ENCODE measurements at places on chromosomes 6 and 20.

DNA sequence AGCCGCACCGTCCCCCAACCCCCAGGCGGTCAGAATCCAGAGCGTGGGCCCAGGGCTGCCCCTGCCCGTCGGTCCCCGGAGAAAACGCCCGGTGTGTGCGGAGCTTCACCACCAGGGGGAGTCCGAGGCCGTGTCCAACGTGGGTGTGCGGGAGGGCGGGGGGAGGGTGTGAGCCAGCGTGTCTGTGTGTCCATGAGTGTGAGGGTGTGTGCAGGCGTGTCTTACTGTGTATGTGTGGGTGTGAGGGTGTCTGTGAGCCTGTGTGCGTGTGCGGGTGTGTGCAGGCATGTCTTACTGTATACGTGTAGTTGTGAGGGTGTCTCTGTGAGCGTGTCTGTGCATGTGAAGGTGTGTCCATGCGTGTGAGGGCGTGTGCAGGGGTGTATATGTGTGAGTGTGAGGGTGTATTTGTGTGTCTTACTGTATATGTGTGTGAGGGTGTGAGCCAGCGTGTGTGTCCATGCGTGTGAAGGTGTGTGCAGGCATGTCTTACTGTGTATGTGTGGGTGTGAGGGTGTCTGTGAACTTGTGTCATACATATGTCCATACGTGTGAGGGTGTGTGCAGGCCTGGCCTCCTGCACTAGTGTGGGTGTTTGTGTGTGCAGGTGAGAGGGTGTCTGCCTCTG is 24.6 kb upstream of the GATA5 start:
- DNase-seq, result peak; percentile 73

DNA sequence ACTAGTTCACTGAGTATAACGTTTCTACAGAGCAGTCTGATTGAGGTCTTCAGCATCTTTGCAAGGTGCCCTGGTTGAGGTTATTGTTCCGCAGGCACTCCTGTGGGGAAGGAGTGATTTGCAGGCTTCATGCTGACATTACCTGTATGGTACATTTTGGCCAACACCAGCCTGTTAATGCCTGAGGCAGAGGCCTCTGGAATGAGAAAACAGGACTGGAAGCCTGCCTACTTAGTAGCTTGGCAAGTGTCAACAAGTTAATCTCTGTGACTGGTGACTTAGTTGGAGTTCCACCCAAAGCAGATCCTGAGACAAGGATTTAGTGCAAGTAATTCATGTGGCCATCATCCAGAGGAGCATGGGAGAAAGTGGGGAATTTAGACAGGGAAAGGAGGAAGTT is 24.6 kb downstream of the MAS1 start:
- no peak for DNase-seq

DNA sequence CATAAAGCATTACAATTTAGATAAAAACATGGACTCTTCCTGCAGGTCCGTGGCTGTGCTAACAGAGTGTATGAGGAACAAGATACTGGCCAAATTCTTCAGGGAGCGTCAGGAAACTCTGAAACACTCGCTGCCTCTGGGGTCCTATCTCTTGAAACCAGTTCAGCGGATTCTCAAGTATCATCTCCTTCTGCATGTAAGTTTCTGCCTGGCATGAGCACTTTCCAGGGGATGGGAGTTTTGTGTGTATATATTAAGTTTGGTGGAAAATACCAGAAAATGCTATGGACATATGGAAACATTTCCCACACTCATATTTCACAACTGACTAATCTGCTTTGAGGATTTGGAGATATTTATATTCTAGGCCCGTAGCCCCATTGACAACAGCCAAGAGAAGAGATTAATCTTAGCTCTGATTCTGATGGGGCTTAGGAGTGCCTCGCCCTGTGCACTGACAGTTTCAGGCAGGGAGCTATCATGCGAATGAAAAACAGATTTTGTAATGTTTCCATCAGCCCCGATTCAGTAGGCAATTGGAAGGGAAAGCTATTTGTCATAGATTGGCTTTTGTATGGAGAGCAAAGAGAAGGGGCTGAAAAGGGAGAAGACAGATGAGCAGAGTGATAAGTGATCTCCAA is 64.7 kb upstream of the MTHFD1L start:
- DNase-seq, result no peak

DNA sequence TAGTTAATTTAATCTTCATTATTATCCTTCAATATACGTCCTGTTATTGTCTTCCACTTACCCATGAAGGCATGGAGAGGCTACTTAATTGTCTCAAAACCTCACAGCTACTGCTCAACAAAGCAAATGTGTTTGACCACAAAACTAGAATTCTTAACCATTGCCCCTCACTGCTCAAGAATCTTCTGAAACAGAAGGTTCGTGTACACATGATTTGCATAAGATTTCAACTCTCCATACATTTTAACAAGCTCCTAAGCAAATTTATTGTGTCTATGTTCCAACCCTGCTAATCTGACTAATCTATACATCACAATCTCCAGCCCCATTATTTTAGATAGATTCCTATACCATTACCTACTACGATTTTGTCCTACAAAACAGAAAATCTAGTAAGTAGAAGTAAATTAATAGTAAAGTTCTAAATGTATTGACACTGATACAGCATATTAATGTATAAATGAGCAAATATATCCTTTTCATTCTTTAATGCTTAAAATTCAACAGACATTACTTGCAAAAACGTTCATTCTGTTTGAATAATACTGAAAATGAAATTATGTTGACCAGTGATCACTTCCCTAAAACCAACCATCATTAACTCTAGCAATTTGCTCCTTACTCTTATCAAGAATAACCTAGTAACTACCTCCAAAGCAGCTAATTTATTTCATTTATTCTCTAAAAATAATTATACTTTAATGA is 89.7 kb upstream of the RNF217 start:
- no peak for DNase-seq

DNA sequence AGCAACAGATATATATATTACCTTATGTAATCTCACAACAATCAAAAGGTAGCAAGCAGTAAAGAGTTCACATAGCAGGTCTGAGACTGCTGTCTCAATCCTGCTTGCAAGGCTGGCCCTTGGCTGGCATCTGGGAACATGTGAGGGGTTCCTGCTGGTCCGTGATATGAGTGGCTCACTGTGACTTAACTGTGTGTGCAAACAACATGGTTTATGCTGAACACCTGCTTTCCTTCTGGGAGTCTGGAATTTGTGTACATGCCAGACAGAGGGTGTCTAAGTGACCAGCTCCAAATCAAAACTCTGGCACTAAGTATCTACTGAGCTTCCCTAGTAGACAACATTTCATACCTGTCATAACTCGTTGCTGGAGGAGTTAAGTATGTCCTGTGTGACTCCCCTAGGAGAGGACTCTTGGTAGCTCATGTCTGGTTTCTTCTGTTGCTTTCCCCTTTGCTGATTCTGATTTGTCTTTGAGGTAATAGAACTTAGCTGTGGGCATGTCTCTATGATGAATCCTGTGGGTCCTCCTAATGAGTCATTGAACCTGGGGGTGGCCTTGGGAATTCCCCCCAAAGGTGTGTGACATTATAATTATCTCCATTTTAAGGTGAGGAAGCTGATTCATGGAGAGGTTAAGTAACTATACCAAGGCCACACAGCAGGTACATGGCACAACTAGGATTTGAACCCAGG is 131.6 kb upstream of the NEDD9 start:
- peak; percentile 27 for DNase-seq

GRCh38 chr6:44126320-44127149 is 717 bp downstream of the MRPL14 start:
- peak; percentile 55 for DNase-seq

DNA sequence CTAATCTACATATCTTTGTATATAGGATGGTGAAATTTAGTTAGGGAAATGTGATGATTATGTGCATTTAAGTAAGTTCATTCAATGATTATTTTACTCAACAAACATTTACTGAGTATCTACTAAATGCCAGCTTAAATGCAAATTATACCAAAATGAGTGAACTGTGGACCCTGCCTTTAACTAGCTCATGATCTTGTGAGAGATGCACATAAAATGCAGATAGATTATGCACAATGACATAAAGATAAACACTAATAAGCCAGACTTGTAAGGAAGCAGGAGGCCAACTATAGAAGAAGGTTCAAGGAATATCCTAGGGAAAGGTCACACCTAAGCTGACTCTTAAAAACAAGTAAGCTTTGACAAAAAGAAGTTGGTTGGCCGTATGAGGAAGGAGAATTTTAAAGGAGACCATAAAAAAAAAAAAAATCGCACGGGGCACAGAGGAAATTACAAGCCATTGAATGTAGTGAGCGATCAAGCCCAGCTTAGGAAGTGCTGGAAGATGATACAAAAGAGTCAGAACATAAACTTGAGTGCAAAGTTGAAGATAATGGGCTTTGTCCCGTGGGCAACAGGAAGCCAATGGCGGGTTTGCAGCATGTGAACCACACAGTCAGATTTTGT is 107.9 kb downstream of the NRSN1 start:
- DNase-seq, result no peak

DNA sequence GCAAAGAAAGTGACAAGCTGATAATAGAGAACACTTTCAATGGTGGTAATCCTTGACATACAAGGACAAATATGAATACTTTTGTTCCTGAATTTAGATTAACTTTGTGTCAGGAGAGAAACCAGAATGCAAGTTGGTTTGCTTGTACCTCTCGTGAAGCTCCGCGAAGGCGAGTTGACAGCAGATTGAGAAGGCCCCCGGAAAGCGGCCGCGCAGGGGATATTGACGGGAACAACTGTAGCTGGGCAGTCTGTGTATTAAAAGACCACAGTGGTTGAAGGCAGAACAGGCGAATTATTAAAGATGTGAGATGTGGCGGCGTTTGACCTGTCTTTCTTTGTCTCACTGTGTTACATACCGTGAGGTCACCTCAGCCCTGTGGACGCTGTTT is 175.8 kb upstream of the RALGAPA2 start:
- no peak for DNase-seq

DNA sequence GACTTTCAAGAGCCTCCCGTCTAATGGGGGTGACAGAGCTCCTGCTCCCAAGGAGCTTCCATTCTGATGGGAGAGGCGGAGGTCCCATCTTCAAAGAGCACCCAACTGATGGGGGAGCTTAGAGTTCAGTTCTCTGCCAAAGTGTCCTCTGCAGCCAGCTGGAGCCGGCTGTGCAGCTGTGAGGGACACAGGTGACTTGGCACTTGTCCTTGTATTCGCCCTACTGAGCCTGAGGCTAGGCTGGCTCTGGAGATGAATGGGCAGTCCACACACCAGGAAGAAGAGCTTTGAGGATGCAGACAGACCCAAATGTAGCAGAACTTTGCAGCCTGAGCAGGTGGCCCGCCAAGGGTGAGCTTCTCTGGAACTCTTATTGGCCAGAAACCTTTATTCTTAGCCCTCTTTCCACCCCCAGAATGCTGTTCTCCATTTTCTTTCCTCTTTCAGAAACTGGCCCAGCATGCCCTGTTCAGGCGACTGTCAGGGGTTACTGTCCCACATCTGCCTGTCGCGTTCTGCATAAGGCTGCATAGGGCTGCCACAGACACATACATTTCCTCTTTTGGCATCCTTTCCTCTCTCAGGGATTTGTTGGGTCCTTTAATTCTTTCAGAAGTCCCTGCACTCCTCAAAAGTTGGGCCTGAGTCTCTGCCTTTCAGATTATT is 108.7 kb upstream of the LRFN2 start:
- DNase-seq, result no peak

GRCh38 chr20:33279261-33279910 is 3.6 kb upstream of the BPIFB1 start:
- no peak for DNase-seq

GRCh38 chr6:131917318-131917717 is 33.9 kb downstream of the CCN2 start:
- DNase-seq, result no peak

DNA sequence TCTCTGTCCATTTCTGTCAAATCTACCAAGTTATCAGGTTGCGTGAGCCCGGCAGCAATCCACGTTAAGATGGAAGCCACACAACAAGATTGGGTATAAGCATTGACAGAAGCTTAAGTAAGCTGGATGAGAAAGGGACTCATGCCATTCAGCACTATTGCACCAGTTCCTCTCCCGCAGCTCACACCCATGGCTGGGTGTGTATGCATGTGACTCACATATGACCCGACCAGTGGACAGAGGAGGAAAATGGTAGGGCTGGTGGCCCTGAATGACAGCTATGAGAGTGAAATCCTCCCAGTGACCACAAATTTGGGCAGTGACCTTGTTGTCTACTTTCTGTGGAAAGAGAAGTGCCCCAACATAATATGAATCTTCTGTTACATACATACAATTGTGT is 113.5 kb downstream of the OTOR start:
- no peak for DNase-seq

All from CD4-positive, alpha-beta T cell treated with Interleukin-6 at 100 ng/mL for 8 hours (primary cell).